ENCODE measurements at places on chromosomes 4 and X. TPM values are rescaled to one million over a fixed set of nuclear protein-coding genes. Genes with fewer than 3 reads are reported as not detected.

DNA sequence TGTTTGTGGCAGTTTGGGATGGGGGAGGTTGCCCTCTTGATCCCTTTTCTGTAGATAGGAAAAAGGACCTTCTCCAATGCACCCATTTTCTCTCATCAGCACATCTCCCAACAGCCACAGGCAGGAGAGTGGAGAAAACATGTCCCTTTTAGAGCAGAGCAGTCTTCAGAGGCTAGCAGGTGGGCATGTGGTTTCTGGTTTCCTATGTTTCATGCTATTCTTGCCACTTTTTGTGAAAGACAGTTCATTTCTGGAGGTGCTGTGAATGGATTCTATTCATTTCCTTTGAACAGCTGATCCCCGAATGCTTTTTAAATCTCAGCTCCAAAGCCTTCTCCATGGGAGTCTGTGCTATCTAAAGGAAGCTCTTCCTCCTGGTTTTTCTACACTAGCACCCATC lies 18.9 kb downstream of the RASL11B start:
- H3K27me3 ChIP-seq: no peaks in the 10 kb centered on the region
- H3K27ac ChIP-seq: no peak overlapping the region
- H3K4me3 ChIP-seq: no peak overlapping the region
- peaks cover 8% of the 10 kb centered on the region for H3K36me3 ChIP-seq
- no peaks in the 10 kb centered on the region for H3K4me1 ChIP-seq

GRCh38 chrX:57447856-57448255 lies 144.0 kb upstream of the ZXDB start:
- H3K27me3 ChIP-seq: no peaks in the 10 kb centered on the region
- no peaks in the 10 kb centered on the region for H3K4me1 ChIP-seq
- H3K36me3 ChIP-seq: peaks cover 12% of the 10 kb centered on the region
- DNase-seq: no peak

GRCh38 chr4:109156356-109156755 lies 146.1 kb downstream of the COL25A1 start:
- H3K4me1 ChIP-seq: no peaks in the 10 kb centered on the region
- H3K36me3 ChIP-seq: no peaks in the 10 kb centered on the region
- DNase-seq: no peak
- no peak overlapping the region for H3K27ac ChIP-seq
- peaks cover 6% of the 10 kb centered on the region for H3K27me3 ChIP-seq

PRRG3 gene
- total RNA-seq: not detected

GRCh38 chrX:131923614-131924250 lies 99.4 kb upstream of the STK26 start:
- DNase-seq: no peak
- peaks cover 2% of the 10 kb centered on the region for H3K4me1 ChIP-seq
- H3K27me3 ChIP-seq: no peaks in the 10 kb centered on the region
- H3K36me3 ChIP-seq: no peaks in the 10 kb centered on the region

DNA sequence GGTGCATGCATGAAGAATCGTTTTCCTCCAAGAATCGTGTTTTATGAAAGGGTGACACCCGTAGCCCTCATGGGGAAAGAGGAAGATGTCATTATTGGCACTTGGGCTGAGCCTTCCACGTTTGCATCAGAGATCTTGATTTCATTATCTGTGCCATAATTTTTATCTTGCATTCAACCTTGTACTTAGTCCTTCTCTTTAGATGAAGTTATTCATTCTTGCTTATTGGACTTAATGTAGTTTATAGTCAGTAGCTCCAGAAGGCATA lies 66.8 kb downstream of the GAB1 start:
- H3K27ac ChIP-seq: no peak overlapping the region
- no peak overlapping the region for H3K4me3 ChIP-seq
- H3K4me1 ChIP-seq: peaks cover 20% of the 10 kb centered on the region
- no peaks in the 10 kb centered on the region for H3K36me3 ChIP-seq
- no peak for DNase-seq
- H3K27me3 ChIP-seq: peaks cover 2% of the 10 kb centered on the region

DNA sequence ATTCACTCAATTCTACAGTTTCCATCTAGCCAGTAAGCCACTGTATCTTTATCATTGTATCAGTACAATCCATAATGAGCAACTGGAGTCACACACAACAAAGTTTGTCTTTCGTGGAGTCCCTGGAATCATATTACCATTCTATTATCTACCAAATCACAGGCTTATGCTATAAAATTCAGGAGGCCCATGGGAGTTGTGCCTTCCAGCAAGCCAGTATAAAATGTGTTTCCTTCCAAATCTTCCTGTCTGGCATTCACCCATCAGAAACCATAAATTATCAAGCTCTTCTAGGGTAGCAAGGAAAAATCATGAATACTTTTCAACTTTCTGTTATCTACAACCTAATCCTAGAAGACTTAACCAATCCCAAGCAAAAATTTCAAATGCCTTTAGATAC lies 1383.3 kb upstream of the PCDH7 start:
- no peak overlapping the region for H3K27ac ChIP-seq
- H3K4me1 ChIP-seq: no peaks in the 10 kb centered on the region
- H3K4me3 ChIP-seq: no peak overlapping the region
- H3K27me3 ChIP-seq: no peaks in the 10 kb centered on the region

DNA sequence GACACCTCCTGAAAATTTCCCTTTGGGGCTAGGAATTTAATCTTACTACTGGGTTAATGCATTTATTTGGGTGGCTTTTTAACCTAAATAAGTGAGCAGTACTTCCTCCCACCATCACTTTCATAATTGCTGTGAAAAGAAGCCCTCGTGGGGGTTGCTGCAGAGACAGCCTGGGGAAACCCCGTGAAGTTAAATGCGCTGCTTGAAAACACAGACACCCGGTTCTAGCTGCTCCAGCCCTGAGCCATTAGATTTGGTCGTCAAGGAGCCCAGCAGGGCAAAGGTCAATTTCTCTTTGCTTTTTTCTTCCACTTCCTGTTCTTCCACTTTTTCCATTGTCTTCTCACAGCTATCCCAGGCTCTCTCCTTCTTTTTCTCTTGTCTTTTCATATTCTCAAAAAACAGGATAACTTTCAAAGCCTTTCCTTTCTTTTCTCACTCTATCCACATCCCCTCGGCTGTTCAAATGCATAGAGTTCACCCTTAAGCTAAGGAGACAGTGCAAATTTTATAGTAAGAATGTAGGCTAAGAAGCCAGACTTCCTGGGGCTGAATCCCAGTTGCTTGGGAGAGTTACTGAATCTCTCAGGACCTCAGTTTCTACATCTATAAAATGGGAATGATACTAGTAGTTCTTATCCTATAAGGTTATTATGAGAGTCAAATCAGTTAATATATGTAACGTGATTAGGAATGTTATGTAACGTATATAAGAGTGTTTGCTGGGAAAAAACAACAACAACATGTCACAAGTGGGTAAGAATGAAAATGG lies 91.5 kb upstream of the ZNF827 start:
- peak; percentile 26 for DNase-seq
- peaks cover 7% of the 10 kb centered on the region for H3K4me1 ChIP-seq

F9 gene
- not detected for total RNA-seq

RASGEF1B gene
- total RNA-seq: 6.2 TPM

GRCh38 chr4:140971077-140971792 lies 162.0 kb downstream of the RNF150 start:
- H3K27me3 ChIP-seq: no peaks in the 10 kb centered on the region
- no peak for DNase-seq
- H3K4me3 ChIP-seq: no peak overlapping the region
- no peak overlapping the region for H3K27ac ChIP-seq
- H3K4me1 ChIP-seq: no peaks in the 10 kb centered on the region

DNA sequence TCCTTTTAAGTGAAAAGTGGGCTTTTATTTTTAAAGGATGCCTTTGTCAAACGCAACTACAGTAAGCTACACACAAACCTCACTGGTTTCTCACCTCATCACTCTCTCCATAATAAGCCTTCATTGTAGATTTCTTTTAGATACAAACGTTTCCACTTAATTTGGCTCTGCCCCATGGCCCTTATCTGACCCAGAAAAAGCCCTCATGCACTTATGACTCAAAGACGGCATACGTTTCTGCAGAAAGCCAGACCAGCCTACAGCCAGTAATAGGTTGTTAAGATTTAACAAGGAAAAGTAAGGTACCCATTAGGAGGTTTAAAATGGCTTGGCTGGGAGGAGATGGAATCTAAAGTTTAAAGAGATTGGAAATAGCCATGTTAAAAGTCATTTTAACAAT lies 914.6 kb upstream of the INTU start:
- no peak for DNase-seq
- H3K4me3 ChIP-seq: no peak overlapping the region
- H3K4me1 ChIP-seq: no peaks in the 10 kb centered on the region
- no peak overlapping the region for H3K27ac ChIP-seq
- no peaks in the 10 kb centered on the region for H3K27me3 ChIP-seq

CFAP47 gene
- total RNA-seq: not detected

PF4V1 gene
- total RNA-seq: not detected

GRCh38 chrX:112512509-112512908 lies 167.2 kb downstream of the LHFPL1 start:
- no peaks in the 10 kb centered on the region for H3K4me1 ChIP-seq
- no peak overlapping the region for H3K27ac ChIP-seq
- no peak overlapping the region for H3K4me3 ChIP-seq
- H3K27me3 ChIP-seq: no peaks in the 10 kb centered on the region
- DNase-seq: no peak

- H3K4me3 ChIP-seq: no peak overlapping the region
- H3K36me3 ChIP-seq: no peaks in the 10 kb centered on the region
- H3K4me1 ChIP-seq: no peaks in the 10 kb centered on the region
- DNase-seq: no peak
Measured at GRCh38 chrX:150212672-150213480, 150.2 kb upstream of the MAMLD1 start.

TRPC3 gene
- 0.16 TPM for total RNA-seq

DNA sequence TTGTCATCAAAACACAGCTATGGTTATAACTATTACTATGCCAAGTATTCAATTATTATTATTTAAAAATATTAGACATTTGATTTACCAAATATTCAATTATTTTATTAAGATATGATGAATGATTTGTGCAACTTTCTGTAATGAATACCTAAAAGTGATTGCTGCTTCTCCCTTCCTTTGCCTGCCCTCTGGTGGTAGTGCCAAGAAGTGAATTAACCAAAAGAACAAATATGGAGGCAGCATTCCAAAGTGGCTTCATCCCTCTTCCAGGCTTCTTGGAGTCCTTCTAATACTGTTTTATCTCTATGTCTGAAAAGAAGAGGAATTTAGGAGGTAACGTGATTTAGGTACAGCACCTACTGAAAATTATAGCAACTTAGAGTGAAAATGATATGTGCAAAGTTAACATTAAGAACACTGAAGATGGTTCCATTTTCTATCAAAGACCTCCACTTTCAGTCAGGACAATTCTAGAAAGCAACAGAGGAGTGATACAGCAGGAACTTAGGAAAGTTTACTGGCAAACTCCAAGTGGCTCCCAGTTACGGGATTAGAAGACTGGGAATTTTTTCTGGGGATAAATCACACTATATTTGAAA lies 43.0 kb downstream of the ENPEP start:
- H3K27ac ChIP-seq: no peak overlapping the region
- H3K36me3 ChIP-seq: no peaks in the 10 kb centered on the region
- peaks cover 7% of the 10 kb centered on the region for H3K27me3 ChIP-seq
- peaks cover 16% of the 10 kb centered on the region for H3K4me1 ChIP-seq

BTK gene
- total RNA-seq: 1.6 TPM

DNA sequence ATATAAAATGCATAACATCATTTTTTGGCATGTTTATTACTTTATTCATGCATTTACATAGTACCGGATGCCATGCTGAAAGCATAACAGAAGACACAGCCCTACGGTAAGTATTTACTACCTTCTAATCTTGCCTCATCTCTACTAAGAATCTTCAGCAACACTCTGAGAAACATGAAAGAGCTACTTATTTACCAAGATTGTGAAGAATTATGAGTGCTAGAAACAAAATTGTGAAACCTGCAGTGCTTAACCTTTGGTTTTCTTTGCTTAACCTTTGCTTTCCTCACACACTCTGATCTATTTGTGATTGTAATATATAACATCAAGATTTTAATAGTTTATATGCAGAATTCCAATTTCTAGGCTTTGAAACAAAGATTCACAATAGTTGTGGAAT lies 7.4 kb downstream of the ANTXR2 start:
- H3K27me3 ChIP-seq: no peaks in the 10 kb centered on the region
- H3K36me3 ChIP-seq: peaks cover 8% of the 10 kb centered on the region
- no peak overlapping the region for H3K27ac ChIP-seq
- H3K4me1 ChIP-seq: peaks cover 28% of the 10 kb centered on the region
- H3K4me3 ChIP-seq: no peak overlapping the region

- peaks cover 17% of the 10 kb centered on the region for H3K36me3 ChIP-seq
- no peaks in the 10 kb centered on the region for H3K27me3 ChIP-seq
- no peak for DNase-seq
Measured at GRCh38 chr4:75786938-75787337, 62.6 kb downstream of the USO1 start.

DNA sequence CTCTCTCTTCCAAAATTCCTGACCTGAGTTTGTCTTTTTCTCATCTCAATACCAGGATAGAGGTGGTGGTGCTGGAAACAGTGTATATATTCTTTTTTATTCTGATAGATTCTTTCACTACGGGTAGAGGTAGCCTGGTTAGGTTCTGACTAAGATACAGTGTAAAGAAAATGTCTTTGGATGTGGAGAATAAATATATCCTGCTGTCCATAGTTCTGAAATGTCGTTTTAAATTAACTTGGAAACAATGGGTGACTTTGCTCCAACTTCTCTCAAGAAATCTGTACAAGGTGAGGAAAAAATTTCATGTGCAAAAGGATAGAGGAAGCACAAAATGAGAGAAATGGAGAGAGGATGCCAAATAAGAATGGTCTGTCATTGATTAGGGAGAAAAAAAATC lies 546.1 kb downstream of the GBA3 start:
- no peak overlapping the region for H3K4me3 ChIP-seq
- H3K27ac ChIP-seq: no peak overlapping the region
- no peaks in the 10 kb centered on the region for H3K36me3 ChIP-seq
- no peak for DNase-seq
- H3K27me3 ChIP-seq: no peaks in the 10 kb centered on the region

DCAF4L1 gene
- total RNA-seq: 0.41 TPM

DNA sequence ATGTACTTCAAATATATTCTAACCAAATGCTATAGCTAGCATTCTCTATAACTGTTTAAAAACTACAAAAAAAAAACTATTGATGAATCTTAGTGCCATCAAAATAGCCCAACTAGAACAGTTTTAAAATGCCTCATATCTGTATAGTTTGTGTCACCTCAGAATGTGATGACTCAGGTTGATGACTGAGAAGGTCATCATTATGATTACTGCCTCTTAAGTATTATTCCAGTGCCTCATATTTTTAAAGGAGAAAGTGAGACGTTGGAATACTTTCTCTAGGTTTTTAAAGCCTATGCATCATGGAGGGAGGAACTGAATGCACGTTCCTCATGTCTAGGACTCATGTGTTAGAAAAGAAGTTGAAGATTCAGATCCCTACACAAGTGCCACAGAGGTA lies 88.2 kb downstream of the TMA16 start:
- DNase-seq: no peak
- H3K27ac ChIP-seq: no peak overlapping the region
- no peak overlapping the region for H3K4me3 ChIP-seq
- H3K4me1 ChIP-seq: no peaks in the 10 kb centered on the region

GRCh38 chr4:132502096-132502552 lies 647.0 kb upstream of the PCDH10 start:
- no peaks in the 10 kb centered on the region for H3K27me3 ChIP-seq
- no peak overlapping the region for H3K4me3 ChIP-seq
- no peak overlapping the region for H3K27ac ChIP-seq
- DNase-seq: no peak
- H3K36me3 ChIP-seq: no peaks in the 10 kb centered on the region
- peaks cover 7% of the 10 kb centered on the region for H3K4me1 ChIP-seq
